ENCODE measurements at places on chromosomes 16 and 17.

DNA sequence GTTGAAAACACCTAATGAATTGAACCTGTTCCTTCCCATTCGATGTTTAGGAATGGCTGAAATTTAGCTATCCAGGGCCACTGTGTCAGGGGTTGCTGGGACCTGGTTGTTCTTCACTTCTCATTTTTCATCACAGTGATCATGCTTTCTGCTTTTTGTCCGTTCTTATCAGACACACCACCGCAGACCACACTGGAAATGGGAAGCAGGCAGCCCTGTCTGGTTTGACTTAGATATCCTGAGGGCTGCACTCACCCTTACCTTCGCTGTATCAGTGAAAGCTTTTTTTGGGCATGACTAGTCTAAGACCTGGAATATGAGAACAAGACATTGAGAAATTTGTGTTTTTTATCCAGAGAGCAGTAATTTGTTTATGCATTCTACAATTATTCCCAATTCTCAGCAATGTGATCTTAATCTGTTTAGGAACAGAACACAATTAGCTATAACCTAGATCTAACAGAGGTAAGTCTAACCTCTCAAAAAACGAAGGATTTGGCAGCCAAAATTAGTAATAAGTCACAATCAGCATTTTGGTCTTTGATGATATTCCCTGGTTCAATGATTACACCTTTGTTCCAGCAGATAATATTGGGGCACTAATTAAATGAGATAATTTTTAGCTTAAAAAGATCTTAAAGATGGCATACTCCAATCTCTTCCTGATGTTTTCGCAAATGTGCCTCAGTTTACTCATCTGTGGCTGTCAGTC is 126.0 kb upstream of the GOT2 start:
- DNase-seq: no peak

GRCh38 chr16:58048494-58049231 is 23.1 kb downstream of the MMP15 start:
- no peak for DNase-seq

DNA sequence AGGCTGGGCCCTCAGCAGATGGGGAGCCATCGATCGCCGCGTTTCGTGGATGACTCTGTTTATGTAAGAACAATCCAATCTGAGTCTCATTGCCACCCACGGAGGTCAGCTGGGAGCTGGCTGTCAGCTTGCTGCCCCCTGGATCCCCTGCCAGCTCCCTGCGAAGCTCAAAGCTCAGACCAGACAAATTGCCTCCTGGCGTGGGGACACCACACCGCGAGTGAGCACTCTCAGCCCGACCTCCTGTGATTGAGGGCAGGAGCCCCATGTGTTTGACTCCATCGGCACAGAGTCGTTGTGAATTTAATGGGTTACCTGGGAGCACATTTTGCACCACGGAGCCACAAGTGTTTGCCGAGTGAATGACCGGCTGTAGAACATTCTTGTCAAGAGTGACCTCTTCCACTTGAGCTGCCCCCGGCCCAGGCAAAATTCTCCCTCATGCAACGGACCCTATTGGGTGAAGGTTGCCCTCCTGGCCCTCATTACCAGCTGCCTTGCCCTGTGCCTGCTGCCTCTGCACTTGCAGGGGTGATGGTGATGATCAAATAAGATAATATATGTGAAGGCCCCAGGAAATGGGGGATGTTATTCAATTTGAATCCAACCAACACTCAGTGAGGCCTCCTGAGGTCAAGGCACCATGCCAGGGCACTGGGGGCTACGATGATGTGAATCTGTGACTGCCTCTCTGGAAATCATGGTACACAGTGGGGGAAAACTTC is 7.6 kb upstream of the GFAP start:
- DNase-seq: no peak

GRCh38 chr17:80430446-80431245 is 15.7 kb downstream of the ENDOV start:
- no peak for DNase-seq

GRCh38 chr16:73794994-73795393 is 501.6 kb upstream of the PSMD7 start:
- DNase-seq: no peak

- no peak for DNase-seq
These were observed 18.6 kb upstream of the C16orf95 start for GRCh38 chr16:87335625-87336433.

DNA sequence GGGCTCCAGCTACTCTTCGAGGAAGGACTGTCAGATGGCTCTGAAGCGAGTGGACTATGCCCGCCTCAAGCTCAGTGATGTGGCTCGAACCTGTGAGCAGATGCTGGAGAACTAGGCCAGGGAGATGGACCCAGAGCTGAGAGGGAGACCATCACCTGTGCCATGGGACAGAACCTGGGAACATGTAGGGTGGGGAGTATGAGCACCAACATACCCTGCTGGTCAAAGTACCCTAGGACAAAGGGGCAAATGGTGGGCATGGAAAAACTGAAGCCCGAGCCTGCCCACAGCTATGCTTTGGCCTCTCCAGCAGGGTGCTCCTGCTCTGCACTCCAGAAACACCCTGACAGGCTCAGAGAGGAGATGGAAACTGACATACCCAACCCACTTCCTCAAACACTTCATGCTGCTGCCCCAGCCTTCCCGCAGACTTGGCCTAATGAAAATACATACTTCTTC is 1.9 kb downstream of the MED11 start:
- DNase-seq: no peak

- no peak for DNase-seq
These were observed 53.7 kb downstream of the NFAT5 start for GRCh38 chr16:69619514-69619913.

- DNase-seq: no peak
These were observed 93.6 kb upstream of the TBX2 start for GRCh38 chr17:61306003-61306402.

GRCh38 chr16:88888461-88889387 is 22.3 kb upstream of the PABPN1L start:
- no peak for DNase-seq

GRCh38 chr17:37490638-37491614 is 1.2 kb downstream of the DUSP14 start:
- no peak for DNase-seq

- DNase-seq: no peak
These were observed 4.3 kb upstream of the ALDH3A1 start for GRCh38 chr17:19752216-19753050.

DNA sequence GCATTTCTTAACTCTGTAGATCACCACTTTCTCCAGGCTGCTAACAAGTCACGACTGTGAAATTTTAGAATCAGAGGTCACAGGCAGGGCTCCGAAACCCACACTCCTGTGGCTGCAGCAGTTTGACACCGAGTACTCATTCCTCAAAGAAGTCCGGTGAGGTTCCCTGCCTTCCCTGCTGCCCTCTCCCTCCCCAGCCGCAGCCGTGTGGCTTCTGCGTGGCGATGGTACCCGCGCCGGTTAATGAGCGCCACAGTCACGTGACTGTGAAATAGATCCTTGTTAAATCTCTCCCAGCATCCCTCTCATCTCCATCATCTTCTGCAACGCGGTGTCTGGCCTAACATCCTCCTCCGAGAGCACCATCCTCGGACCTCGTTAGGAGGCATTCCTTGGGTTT is 65.2 kb upstream of the ENDOV start:
- no peak for DNase-seq

- DNase-seq: no peak
These were observed 65.3 kb downstream of the RBFOX1 start for GRCh38 chr16:7397901-7398300.

DNA sequence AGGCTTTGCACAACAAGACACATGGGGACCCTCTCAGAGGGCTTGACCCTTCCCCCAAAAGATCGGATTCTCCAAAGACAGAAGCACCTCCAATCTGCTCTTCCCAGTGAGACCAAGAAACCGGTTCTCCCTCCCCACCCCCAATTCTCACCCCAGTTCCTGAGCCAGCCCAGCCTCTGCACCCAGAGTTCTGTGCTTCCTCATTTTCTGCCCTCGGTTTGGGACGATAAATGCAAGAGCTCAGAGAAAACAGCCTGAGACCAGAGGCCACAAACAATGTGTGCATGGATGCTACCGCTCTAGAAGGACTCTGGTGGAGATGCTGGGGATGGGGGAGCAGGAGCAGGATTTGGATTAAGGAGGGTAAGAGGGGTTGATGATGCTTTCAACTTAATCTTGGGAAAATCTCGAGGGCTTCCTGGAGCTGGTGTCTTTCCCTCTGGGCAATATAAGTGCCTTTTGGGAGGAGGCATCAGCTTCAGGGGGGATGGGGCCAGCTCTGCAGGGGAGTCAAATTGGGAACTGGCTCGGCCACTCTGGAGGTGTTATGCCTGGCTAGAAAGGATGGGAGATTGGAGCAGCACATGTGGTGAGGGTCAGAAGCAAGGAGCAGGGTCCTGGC is 6.0 kb downstream of the KRT15 start:
- DNase-seq: no peak

DNA sequence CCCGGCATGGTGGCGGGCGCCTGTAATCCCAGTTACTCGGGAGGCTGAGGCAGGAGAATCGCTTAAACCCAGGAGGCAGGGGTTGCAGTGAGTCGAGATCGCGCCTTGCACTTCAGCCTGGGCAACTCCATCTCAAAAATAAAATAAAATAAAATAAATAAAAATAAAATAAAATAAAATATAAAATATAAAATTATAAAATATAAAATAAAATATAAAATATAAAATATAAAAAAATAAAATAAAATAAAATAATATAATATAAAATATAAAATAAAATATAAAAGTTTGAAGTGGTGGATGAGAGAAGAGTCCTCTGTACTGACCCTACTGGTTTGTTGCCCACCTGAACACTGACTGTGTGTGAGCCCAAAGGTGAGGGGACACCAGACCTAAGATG is 15.2 kb downstream of the CCDC42 start:
- DNase-seq: no peak

GRCh38 chr17:64411999-64412771 is 21.5 kb upstream of the PECAM1 start:
- no peak for DNase-seq

GRCh38 chr17:45345554-45346215 is 28.9 kb upstream of the MAP3K14 start:
- no peak for DNase-seq

GRCh38 chr17:8839410-8839935 is 28.0 kb downstream of the PIK3R6 start:
- DNase-seq: no peak

DNA sequence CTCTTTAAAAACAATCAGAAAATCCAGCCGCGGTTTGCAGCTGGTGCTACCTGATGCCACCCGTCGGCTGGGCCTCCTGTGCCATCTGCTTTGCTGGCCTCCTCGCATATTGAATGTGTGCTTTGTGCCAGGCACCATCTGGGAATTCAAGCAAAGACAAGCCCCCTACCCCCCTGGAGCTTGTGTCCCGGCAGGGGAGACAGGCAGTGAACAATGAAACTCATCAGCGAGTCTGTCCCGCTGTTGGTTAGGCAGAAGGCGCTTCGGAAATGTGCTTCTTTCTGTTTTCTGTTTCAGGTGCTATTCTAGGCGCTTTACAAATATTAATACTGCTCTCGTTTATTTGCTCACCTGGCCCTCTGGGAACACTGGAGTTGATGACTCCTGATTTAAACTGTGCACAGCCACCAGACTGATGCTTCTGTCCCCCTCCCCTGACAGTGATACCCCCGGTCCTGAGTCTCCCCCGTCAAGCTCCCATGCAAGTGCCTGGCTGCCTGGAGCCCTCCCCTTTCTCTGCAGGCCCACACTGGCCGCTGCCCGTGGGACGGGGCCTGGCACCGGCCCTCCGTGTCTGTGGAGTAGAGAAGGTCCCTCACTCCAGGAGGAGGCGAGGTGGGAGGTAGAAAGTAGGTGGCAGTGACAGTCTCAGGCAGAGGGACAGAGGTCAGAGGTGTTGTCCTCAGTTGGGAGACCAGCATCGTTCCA is 126.1 kb upstream of the PLCG2 start:
- no peak for DNase-seq

- no peak for DNase-seq
These were observed 542 bp downstream of the SLC39A11 start for GRCh38 chr17:73091770-73092522.

GRCh38 chr17:35073183-35073790 is 9.8 kb upstream of the RFFL start:
- DNase-seq: no peak

DNA sequence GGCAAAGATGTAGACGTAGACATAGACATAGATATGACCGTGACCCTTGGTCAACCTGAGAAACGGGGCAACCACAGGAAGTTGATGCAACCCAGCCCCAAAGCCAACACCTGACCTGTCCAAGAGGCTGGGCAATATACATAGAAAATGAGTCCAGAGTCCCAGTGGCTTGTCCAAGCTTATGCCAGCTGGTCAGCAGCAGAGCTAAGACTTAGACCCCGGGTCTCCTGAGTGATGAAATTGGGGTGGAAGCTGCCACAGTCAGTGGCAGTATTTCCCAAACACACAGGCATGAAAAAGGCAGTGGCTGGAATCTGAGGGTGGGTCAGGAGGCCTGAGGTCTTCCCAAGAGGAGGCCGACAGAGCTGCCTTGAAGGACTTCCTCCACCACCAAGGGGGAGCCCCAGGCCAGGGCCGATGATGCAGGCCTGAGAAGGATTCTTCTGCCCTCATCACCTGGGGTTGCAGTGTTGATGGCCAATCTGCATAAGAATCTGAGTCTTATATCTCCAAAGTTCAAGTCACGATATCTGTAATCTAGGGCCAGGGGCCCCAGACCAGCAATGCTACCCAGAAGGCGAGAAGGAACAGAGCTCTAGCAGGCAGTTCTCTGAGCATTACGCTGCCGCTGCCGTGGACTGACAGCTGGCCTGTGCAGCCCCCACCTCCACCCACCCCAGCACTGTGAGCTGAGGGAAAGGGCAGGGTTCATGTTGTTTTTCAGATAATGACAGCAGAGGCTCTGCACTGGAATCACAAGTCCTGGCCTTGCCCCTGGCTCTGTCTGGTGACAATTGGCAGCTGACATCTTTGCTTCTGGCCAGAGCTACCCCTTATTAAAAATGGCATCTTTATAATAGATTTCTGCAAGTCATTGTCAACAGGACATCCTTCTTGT is 72.7 kb downstream of the GNAO1 start:
- DNase-seq: no peak

DNA sequence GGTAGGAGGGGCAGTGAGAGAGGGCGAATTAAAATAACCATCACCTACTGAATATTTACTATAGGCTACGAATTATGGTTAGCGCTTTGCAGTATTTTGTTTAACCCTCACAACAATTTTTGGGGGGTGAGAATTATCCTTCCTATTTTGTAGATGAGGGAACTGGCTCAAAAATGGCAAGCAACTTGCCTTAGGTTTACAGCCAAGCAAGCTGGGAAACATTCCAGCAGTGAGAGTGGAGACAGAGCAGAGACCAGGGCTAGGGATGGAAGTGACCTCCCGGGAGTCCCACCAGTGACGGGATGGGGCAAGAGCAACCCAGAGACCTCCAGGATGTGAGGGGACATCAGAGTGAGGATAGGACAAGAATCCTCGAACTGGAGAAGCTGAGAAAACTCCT is 352 bp upstream of the VMO1 start:
- DNase-seq: no peak

GRCh38 chr17:71799657-71800056 is 321.2 kb upstream of the SOX9 start:
- DNase-seq: no peak
